Activated CD8-positive, alpha-beta memory T cell treated with anti-CD3 and anti-CD28 coated beads for 48 hours (primary cell): ENCODE measurements at places on chromosomes 4 and X.

- no peak for DNase-seq
These were observed 94.7 kb upstream of the NUDT6 start for GRCh38 chr4:123017078-123017477.

DNA sequence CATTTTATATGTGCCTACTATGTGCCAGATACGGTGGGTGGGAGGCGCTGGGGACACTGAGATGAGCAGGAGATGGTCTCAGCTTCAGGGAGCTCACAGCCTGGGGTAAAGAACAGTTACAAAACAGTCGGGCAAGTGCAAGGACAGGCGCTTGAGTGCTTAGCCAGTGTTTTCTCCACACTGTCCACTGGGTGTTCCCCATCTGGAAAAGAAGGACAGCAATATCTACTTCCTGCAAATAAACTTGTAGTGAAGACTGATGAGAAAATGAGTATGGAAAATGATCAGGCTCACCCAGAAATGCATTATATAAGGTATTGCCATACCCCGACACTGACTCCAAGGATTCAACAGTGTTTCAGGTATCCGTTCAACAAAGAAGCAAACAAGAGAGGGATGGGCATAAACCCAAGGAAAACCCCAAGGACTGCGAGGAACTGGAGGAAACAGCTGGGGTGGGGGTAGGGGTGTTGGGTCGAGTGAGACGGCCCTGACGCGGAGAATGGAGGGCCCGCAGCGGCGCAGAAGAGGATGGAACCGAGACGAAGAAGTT lies 835 bp downstream of the TMEM185A start:
- DNase-seq = no peak

GRCh38 chr4:83054928-83055327 lies 19.9 kb downstream of the COPS4 start:
- DNase-seq = no peak

DNA sequence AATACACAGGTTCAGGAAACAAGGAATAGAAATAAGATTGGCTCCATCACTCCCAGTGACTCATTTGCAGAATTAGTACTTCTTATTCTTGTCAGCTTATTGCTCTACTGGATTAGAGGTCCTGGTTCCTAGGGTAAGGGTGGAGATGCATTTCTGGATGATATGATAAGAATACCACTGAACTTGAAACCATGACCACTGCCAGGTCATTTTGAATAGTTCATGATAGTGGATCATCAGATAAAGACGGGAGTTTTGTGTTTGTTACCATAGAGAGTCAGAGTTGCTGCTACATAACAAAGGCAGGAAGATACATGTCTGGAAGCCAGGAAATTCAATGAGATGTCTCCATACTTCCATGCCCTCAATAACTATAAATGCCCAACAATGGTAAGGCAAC lies 109.2 kb upstream of the FAT1 start:
- no peak for DNase-seq

GRCh38 chr4:1171311-1172227 lies 814 bp downstream of the SPON2 start:
- DNase-seq = no peak

- DNase-seq = no peak
These were observed 91.4 kb upstream of the TTC29 start for GRCh38 chr4:147037069-147037468.

GRCh38 chrX:153687121-153688039 lies at the start of gene SLC6A8:
SLC6A8 (plus strand) TSS chrX:153687926; CDS start chrX:153688575, 649 bp downstream.
- DNase-seq = no peak

GRCh38 chr4:140839406-140839805 lies 83.2 kb upstream of the TBC1D9 start:
- DNase-seq = no peak

DNA sequence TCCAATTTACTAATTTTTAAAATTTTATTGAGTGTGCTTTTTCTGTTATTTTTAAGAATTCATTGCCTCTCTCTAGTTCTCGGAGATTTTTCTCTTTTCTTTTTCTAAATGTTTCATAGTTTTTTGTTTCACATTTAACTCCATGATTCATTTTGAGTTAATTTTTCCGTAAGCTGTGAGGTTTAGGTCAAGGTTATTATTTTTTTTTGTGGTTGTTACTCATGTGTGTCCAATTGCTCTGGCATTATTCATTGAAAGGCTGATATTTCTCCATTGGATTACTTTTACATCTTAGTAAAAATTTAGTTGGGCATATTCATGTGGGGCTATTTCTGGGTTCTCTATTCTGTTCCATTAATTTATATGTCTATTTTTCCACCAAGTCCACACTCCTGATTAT lies 220.8 kb downstream of the MID1IP1 start:
- DNase-seq = no peak

- no peak for DNase-seq
These were observed 23.7 kb upstream of the CSN1S1 start for GRCh38 chr4:69907151-69907550.

DNA sequence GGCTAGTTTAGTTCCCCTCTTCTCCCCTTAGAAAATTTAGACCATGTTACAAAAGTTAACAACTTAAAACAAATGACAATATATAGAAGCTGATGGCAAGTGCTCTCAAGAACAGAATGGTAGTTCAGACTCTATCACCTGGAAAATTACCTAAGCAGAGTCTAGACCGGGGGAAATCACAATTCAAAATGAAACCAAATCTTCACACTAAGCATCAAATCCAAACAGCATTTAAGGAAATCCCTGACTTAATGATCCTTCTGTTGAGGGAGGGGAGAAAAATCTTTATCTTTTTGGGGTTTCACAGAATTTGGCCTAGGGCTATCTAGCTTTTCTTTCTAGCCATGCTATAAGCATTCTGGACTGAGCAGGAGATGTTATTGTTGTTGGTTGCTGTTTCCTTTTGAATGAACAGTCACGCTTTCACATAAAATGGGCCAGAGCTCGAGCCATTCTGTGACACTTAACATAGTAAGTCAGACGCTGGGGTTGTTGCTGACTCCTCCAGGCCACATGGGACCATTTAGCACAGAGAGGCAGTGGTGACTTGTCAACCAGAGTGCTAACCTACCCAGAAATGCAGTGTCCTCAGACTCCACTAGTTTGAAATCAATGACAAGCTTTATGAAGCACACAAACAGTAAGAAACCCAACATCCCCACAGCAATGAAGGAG lies 16.0 kb upstream of the LSM6 start:
- no peak for DNase-seq

DNA sequence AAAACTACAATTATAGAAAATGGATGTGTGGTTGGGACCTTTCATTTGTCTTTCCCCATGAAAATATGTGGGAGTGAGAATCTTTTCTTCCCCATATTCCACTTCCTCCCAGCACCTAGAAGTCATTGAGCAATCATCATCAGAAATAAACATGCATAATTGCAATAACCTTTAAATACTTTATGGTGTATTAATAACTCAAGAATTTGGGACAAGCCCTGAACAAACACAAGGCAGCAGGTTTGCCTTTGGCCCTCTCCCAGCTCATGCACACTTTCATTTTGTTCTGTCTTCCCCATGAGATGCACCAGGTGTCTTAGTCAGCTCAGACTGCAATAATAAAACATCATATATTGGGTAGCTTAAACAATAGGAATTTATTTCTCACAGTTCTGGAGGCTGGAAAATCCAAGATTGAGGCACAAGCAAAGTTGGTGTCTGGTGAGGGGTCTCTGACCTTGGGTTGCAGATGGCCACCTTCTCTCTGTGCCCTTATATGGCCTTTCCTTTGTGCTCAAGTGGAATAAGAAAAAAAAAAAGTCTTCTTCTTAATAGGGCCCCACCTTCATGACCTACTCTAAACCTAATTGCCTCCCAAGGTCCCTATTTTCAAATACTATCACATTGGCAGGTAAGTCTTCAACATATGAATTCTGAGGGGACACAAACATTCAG lies 34.7 kb upstream of the TMEM184C start:
- DNase-seq = no peak

- DNase-seq = no peak
These were observed 25.5 kb downstream of the BBS12 start for GRCh38 chr4:122758033-122758432.

DNA sequence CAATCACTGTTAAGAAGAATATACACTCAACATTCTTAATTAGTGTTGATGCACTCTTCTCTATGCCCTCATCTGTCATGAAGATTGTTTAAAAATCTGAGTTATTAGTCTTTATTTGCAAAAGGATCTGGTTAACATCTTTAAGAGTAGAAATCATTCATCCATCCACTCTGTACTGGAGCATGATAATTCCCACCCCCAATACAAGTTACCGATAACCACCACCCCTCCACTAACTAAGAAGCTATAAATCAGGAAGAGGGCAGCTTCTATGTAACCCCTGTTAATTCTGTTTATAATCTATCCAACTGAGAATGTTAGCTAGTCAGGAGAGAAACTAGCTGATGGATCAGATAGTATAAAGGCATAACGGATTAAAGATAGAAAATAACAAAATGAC lies 34.5 kb downstream of the RAB28 start:
- no peak for DNase-seq
